NCI-H446 treated with DMSO at 0.1 percent for 48 hours (cell line): ENCODE measurements at places on chromosomes 11 and 22.

GRCh38 chr11:35661534-35661933 lies 1.0 kb upstream of the TRIM44 start:
- DNase-seq, result no peak

- DNase-seq, result no peak
These were observed 40.9 kb upstream of the BLID start for GRCh38 chr11:122156940-122157382.

DNA sequence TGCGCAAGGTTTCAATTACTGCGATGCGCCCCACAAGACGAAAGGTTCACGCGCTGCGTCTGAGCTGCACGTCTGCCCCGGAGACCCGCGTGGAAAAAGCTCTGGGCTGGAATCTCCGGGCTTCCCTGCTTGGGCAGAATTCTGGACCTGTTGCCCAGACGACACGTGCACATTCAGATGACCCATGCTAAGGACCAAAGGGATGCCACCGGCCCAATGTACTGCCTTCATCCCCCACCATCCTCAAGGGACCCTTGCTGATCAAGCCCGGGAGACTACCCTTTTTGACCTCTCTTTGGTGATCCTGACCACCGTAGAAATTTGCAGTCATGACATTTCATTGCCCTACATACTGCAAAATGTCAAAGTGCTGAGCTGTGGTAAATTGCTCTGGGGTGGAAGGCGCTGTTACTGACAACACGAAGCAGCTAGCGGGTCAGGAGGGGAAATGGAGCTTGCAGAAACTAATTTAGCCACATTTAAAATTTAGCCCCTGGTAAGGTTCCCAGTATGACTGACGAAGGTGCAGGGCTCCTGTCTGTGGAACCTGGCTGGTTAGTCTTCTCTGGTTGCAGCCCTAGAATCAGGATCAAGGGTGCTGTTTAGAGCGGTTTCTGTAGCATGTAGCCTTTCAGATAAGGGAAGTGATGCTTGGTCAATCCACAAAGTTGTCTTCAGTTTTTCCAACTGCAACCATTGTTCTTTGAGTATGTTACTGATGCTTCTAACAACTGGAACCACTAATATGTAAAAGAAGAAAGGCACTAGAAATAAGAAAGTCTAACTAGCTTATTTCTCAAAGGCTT lies 81.9 kb downstream of the PRR5L start:
- no peak for DNase-seq

GRCh38 chr22:46833228-46833627 lies 70.8 kb downstream of the TBC1D22A start:
- no peak for DNase-seq

DNA sequence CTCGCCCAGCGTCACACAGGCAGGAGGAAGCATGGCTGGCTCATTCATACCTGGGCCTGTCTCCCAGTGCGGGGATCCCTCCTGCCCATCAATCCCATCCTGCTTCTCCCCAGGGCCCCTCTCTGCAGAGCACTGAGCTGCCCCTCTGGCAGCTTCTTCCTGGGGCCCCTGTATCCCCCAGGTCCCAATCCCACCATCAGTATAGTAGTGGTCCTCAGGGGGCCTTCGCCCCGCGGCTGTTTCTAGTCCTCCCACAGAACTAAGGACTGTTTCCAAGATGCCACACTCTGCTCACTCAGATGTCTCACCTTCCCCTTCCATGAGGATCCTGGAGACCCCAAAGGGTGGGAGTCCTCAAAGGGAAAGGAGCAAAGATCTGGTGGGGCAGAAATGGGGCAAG lies 97.6 kb downstream of the PDE2A start:
- DNase-seq, result no peak

GRCh38 chr22:23122216-23122957 lies 19.4 kb downstream of the RSPH14 start:
- DNase-seq, result no peak

DNA sequence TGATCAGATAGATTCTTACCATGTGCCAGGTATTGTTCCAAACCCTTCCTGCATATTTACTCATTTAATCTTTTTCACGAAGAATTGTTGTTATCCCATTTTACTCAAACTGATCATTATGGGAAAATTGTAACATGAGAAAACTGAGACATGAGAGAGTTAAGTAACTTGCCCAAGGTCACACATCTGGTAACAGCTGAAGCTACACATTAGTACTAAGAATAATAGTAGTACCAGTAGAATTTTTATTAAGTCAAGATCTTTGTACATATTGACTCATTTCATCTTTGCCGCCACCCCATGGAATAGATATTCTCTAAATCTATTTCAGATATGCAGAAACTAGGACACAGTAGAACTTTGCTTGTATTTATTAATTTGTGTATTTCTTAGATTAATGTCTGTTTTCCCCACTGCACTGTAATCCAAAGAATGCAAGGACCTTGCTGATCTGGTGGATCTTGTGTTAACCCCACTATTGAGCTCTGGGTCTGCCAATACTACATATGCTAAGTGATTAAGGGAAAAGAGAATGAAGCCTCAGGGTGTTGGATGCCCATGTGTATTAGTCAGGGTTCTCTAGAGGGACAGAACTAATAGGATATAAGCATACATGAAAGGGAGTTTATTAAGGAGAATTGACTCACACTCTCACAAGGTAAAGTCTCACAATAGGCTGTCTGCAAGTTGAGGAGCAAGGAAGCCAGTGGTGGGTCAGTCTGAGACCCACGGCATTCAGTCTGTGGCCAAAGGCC lies 72.8 kb downstream of the PARVA start:
- DNase-seq, result no peak

DNA sequence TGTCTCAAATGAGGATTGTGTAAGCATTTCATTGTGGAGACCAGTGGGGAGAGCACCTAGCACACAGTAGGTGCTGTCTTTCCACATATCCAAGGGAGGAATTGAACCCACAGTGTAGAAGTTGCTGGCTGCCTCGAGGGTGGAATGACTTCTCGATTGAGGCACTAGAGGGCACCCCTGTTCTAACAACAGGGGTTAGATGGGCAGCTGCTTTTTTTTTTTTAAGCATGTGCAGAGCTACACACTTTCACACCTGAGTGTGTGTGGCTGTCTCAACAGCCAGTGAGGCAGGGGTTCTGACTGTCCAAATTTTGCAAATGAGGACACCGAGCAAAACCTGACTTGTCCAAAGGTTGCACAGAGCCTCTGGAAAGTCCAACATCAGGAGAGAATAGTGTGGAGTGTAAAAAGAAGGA lies 118.2 kb upstream of the CRYBB3 start:
- DNase-seq, result no peak

GRCh38 chr22:45708145-45708544 lies 36.5 kb downstream of the ATXN10 start:
- no peak for DNase-seq

GRCh38 chr22:45683680-45684079 lies 12.0 kb downstream of the ATXN10 start:
- no peak for DNase-seq

GRCh38 chr11:21426931-21427330 lies 757.5 kb downstream of the NELL1 start:
- DNase-seq, result no peak

GRCh38 chr11:75763846-75764245 lies 4.7 kb upstream of the DGAT2 start:
- DNase-seq, result no peak

DNA sequence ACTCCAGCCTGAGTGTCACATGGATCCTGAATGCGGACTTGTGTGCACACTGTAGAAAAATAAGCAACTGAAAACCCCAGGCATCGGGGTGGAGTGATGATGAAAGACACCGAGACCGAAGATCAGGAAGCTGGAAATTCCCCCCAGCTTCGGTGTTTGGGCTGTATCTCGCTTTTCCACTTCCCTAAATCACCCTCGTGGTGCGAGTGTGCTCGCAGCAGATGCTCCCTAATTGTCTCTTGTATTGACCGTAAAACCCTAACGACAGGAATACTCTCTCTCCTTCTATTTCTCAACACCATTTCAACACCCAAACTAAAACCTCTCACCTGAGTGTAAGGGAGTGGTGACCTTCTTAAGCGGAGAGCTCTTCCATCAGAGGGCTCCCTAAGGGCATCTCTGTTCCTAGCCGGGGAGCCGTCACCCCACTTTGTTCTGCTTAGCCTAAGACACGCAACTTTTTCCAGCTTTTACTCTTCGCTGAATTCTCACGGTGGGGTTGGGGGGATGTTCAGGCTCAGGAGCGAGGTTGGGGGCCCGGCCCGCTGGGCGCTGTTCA lies 635 bp upstream of the GRK3 start:
- DNase-seq, result no peak

GRCh38 chr22:31337178-31337577 lies 9.0 kb downstream of the PATZ1 start:
- no peak for DNase-seq

- no peak for DNase-seq
These were observed 39.7 kb upstream of the TH start for GRCh38 chr11:2211113-2211971.

GRCh38 chr11:108565653-108566052 lies 27.9 kb downstream of the EXPH5 start:
- peak; percentile 31 for DNase-seq

DNA sequence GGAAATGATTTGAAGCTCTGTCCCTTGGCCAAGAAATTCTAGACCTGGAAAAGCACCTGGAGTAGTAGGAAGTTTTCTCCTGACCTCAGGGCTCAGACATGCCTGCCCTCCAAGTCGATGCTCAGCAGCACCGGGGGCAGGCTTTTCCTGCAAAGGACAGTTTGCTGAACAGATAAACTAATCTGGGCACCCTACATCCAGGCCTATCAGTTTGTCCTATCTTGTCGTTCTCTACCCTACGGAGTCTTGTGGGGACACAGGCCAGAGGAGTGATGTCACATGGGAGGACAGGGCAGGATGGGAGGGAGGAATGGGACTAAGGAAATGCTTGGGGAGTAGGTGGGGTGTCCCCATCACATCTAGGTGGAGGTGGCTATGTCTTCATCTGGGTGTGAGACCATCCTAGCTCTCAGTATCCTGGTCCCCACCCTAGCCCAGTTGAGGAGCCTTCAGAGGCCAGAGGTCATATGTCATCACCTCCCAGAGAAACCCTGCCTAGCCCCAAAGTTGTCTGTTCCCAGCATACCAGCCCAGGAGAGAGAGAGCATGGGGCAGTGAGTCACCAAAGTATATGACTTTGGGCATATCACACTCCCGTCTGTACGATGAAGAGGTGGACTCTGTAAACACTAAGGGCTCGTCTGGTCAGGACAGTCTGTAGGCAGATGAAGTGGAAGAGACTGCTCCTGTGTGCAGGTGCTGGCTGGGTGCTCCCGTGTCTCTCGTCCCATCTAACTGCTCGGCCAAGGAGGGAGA lies 18.1 kb upstream of the FCHSD2 start:
- no peak for DNase-seq

DNA sequence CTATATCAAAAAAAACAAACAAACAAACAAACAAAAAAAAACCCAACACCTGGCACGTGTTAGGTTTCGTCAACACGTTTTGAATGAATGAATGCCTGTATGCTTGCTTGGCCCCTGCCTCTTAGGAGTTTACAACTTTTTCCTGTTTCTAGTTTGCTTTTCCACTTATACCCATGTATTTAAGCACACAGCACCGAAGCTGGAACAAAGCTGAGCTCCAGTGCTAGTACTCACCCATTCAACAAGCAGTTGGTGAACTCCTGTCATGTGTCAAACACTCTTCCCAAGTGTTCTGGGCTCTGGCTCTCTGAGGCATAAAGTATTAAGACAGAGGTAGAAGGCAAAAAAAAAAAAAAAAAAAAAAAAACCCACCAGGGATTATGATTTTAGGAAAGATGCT lies 599.3 kb downstream of the BUD13 start:
- DNase-seq, result no peak

- no peak for DNase-seq
These were observed 422.0 kb downstream of the CTTN start for GRCh38 chr11:70820311-70820710.

- DNase-seq, result no peak
These were observed 8.3 kb downstream of the PLXNB2 start for GRCh38 chr22:50298937-50299784.

- DNase-seq, result no peak
These were observed 7.8 kb upstream of the CD248 start for GRCh38 chr11:66324664-66325063.
